ENCODE measurements at places on chromosomes 3 and 15. TPM values are rescaled to one million over a fixed set of nuclear protein-coding genes. Genes with fewer than 3 reads are reported as not detected.
A peak's percentile ranks its signal among the peaks of the same experiment; 100 is the strongest.

FETUB gene
- not detected for total RNA-seq

- no peaks in the 10 kb centered on the region for H3K36me3 ChIP-seq
- peak; percentile 54 for DNase-seq
- H3K27ac ChIP-seq, result no peak overlapping the region
- H3K4me1 ChIP-seq, result peaks cover 58% of the 10 kb centered on the region
- no peak overlapping the region for H3K4me3 ChIP-seq
Observed at GRCh38 chr15:89360294-89360971, 25.8 kb upstream of the POLG start.

TLE3 gene
- 121 TPM for total RNA-seq

DNA sequence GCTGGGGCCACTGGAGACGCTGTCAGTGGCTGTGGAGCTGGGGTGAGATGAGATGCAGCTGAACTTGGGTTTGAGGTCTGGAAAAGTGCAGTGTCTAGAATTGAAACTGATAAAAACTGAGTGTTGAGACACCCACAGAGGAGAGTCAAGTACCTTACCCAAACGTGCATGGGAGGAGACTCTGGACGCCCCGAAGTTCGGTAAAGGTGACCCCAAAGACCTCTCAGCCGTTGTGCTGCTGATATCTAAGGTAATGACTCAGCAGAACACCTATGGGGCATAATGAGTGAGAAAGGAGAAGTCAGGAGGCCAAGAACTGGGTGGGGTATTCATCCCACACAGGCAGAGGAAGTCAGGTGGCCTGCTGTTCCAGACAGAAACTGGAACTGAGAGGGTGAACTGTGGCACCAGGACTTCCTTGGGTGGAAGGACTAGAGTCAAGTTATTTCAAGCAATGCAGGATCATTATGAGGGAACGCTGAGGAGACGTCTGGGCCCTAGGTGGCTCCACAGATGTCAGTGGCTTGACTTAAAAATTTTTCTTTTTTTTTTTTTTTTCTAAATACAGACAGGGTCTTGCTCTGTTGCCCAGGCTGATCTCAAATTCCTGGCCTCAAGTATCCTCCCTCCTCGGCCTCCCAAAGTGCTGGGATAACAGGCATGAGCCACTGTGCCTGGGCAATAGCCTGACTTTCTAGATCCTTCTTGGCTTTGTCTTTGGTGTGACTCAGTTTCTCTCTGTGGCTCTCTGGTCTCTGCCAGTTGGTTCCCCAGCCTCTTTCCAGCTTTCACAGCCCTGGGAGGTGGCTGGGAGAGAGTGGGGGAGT is 67.6 kb upstream of the GCNT3 start:
- no peak overlapping the region for H3K27ac ChIP-seq
- H3K4me3 ChIP-seq, result no peak overlapping the region
- no peaks in the 10 kb centered on the region for H3K27me3 ChIP-seq
- no peak for DNase-seq
- no peaks in the 10 kb centered on the region for H3K36me3 ChIP-seq

- peaks cover 43% of the 10 kb centered on the region for H3K36me3 ChIP-seq
- no peaks in the 10 kb centered on the region for H3K27me3 ChIP-seq
- peak; percentile 99 for DNase-seq
- H3K27ac ChIP-seq, result peak within 1 kb of the TSS; percentile 87
- peaks cover 5% of the 10 kb centered on the region for H3K4me1 ChIP-seq
- H3K4me3 ChIP-seq, result peak within 1 kb of the TSS; percentile 92
Observed at GRCh38 chr15:75903331-75904239, at the start of gene FBXO22. TSS of gene FBXO22 (plus strand) at chr15:75903878. CDS start at chr15:75903964, 86 bp downstream.

ADPRH gene
- 16.1 TPM for total RNA-seq

TRIM42 gene
- total RNA-seq, result not detected
